ENCODE measurements at places on chromosomes 6 and 20.

DNA sequence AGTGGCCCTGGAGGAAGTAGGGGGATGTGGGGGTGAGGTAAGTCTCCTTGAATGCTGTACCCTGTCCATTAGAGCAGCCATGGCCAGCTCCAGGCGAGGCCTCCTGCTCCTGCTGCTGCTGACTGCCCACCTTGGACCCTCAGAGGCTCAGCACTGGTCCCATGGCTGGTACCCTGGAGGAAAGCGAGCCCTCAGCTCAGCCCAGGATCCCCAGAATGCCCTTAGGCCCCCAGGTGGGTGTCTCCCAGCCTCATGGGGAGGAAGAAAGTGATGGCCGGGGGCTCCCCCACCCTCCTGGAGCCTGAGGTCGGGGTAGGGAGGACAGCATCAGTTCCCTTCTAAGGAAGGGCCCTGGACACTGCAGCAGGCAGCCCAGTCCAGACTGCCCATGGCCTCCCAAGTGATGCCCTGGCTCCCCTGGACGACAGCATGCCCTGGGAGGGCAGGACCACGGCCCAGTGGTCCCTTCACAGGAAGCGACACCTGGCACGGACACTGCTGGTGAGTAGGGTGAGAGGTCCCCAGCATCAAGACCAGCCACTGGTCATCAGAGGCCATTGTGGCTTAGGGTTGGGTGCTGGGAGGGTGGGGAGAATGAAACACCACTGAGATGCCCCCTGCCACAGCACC, 1.0 kb downstream of the GNRH2 start:
- DNase-seq = no peak

- DNase-seq = no peak
These were observed 64.3 kb downstream of the TTI1 start for GRCh38 chr20:37968841-37969401.

GRCh38 chr6:112557435-112557834, 210.3 kb downstream of the RFPL4B start:
- DNase-seq = no peak

- DNase-seq = no peak
These were observed 19.6 kb downstream of the TTPAL start for GRCh38 chr20:44495257-44495656.

DNA sequence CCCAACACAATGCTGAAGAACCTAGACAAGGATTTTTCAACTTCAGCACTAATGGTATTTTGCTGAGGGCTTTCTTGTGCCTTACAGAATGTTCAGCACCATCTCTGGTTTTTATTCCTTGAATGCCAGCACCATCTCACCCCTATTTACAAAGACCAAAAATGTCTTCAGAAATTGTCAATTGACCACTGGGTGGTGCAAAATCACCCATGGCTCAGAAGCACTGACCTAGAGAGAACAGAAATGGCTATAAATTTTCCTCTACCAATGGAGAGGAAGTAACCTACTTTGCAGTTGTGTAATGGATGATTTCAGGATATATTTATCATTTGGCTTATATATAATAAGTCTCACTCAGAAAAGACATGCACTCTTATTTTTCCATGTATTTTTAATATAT, 431.0 kb upstream of the IRAK1BP1 start:
- DNase-seq = no peak

All from AG09319 (cell line).